ENCODE measurements at places on chromosomes 12 and 14. TPM values are rescaled to one million over a fixed set of nuclear protein-coding genes. Genes with fewer than 3 reads are reported as not detected.

- no peak for DNase-seq
Measured at GRCh38 chr12:58776144-58776543, 144.2 kb downstream of the LRIG3 start.

- no peak for DNase-seq
Measured at GRCh38 chr14:60512126-60512525, 3.2 kb downstream of the SIX6 start.

GRCh38 chr12:52230364-52231281, 2.4 kb upstream of the KRT7 start:
- DNase-seq = peak; percentile 68

GRCh38 chr14:95235351-95235750, 78.0 kb upstream of the DICER1 start:
- DNase-seq = no peak

CAPZA3 gene
- total RNA-seq = not detected

HOXC4 gene
- not detected for total RNA-seq

Measured in IMR-90 (cell line).